ENCODE measurements at places on chromosomes 2 and 18.

DNA sequence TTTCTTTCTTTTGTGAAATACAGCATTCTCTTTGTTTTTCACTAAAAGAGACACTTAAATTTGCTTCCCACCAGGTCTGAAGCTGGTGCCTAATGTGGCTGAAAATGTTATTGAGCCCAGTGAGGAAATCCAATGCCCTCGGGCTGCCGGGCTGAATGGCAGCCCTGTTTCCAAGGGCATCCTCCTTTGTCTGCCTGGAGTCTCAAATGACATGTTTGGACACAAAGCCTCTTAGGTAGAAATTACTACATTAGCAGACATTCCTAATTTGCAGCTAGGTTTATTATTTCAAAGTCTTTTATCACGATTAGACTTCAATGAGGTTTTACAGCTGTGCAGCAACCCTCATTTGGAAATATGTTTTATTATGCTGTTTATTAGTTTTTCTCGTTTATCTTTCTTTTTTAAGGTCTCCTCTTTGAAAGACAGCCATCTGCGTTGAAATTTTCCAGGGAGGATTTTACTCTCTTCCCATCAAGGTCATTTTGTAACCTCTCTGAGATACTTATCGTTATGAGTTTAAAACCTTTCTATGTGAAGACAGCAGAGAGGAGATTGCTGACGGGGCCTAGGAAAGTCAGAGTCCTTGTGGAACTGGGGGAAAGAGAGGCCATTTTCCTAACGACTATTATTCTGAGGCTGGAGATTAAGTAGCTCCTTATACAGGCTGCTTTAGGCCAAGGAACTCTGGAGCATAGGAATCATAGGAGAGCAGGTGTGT, 59.0 kb upstream of the ZNF532 start:
- no peak for DNase-seq

DNA sequence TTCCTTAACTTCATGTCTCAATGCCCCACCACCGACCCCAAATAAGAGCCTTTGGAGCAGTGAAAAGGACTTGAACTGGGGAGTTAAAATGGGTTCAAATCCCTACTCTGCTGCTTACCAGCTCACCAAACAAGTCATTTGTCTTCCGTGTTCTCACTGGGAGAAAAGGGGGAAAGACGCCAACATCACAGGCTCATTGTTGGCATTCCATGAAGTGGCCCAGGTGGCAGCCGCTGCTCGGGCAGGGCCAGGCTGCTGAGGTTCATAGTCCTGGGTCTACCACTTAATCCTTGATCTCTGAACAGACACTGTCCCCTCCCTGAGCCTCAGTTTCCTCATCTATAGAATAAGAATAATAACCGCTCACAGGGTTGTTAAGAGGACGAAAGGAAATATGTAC, 103.0 kb downstream of the APOB start:
- DNase-seq, result no peak

DNA sequence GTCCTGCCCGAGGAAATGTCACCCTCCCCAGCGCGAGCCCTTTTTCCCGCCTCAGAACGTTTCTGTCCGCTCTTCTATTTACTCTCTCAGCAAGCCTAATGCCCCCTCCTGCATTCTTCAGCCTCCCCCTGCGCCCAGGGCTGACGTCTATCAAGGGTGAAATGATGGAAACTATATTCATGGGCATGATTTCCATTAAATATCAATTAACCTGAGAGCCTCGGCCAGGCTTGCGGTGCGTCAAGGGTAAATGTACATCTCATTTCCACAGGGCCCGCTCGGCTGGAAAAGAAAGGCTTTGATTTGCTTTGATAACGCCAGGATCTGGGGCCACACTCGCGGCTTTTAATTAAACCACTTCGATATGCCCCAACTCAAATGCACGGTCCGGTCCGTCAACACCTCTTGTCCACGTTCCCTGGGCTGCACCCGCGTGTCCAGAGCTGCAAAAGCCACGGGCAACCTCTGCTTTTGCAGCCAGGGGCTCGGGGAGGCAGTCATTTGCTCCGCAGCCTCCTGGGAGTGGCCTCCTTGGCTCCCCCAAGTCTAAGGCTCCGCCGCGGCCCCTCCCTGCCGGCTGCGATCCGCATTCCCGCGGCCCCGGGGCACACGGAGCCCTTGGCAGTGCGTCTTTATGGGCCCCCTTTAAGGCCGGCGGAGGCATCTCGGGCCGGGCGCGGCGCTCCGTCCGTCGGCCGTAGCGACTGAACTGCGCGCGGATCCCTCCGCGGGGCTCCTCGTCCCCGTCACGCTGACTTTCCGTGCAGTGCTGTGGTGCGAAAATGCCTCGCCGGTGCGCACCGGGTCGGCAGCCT, at the start of gene HOXD8:
Gene HOXD8 (plus strand): TSS at position 724 of the 815 bp plus-strand sequence. CDS start 662 bp downstream, outside the sequence.
- DNase-seq, result peak; percentile 4

- DNase-seq, result no peak
Measured at GRCh38 chr2:71892896-71893295, 254.8 kb downstream of the CYP26B1 start.

DNA sequence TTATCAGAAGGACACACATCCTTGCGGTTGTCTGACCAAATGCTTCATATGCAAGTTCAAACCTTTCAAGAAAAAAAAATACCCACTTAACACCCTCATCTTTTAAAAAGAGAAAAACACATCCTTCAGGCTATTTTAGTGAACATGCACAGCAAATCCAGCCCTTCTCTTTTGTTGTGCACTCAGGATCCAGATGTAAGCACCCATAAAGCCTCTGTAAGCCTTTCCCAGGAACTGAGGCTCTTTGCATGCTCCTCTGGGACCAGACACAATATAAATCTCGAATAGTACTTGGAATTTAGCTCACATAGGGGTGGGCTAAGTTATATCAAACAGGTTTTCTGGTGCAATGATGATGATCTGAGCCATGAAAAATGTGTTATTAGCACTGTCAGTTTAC, 308.8 kb upstream of the FAM98A start:
- no peak for DNase-seq

- DNase-seq, result no peak
Measured at GRCh38 chr2:207399301-207399700, 130.5 kb upstream of the CREB1 start.

DNA sequence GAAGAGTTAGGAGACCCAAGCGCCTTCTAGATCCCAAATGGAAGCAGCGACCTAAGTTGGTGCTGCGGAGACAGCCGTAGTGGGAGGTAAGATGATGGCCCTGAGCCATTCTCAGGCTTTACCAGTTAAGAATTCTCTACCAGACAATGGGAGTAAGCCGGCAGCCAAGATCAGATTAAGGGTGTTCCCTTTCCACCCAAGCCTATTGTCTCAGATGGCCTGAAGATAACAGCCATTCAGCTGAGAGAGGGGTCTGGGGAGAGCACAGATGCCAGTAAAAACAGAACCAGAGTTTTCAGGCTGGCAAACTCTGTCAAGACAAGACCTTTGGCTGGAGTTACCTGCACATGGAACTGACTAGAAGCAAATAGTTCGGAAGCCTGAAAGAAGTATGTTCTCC, 191.7 kb upstream of the HAAO start:
- no peak for DNase-seq
